ENCODE measurements at places on chromosomes 5 and 9.

DNA sequence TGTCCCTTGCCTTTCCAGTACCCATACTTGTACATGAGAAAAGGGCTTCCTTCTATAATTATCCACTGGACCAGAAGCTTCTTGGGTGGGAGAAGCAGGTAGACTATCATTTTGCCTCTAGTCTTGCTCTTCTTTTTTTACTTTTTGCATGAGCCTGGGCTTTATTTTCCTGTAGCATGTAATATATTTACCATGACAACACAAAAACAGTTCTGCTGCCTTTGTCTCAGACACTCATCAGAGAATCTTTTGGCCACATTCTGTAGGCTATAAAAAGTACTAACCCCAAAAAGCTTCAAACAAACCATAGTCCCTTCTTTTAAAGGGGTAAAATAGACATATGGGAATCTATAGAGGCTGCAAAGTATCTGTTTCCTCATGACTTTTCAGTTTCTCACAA, 339.2 kb upstream of the PIK3R1 start:
- DNase-seq: no peak

DNA sequence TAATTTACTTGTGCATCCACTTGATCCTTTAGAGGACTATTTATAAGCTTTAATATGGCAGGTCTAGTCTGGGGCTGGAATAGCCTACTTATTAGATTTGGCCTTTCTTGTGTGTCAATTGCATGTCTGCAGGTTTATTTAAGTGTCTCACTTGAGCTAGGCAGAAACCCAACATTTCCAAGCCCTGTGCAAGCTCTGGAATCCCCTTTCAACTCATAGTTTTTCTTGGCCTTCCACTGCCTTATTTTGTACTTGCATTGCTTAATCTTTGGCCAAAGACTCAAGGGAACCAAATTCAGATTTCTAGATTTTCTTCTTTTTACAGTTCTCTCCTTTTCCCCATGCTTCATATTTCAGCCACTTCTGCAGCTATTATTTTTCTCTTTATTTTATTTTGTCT, 102.4 kb upstream of the RFX3 start:
- no peak for DNase-seq

GRCh38 chr5:68114378-68115040, 101.0 kb upstream of the PIK3R1 start:
- DNase-seq: no peak

GRCh38 chr5:171595401-171595800, 176.0 kb downstream of the FGF18 start:
- no peak for DNase-seq

DNA sequence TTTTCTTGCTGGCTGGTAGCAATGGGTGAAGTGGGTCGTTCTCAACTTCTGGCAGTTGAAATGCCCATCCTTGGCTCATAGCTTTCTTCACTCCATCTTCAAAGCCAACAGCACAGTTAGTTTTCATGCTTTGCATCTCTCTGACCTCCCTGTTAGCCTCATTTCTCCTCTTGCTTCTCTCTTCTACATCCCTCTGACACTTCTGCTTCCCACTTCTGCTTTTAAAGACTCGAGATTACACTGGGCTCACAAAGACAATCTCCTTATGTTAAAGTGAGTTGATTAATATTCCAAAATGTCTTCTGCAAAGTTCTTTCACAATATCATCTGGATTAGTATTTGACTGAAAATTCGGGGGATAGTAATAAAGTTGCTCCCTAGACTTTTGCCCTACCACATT, 684.8 kb upstream of the CCNG1 start:
- no peak for DNase-seq

GRCh38 chr9:93081931-93082330, 14.1 kb upstream of the CARD19 start:
- no peak for DNase-seq
